ENCODE measurements at places on chromosomes 5 and 9.

DNA sequence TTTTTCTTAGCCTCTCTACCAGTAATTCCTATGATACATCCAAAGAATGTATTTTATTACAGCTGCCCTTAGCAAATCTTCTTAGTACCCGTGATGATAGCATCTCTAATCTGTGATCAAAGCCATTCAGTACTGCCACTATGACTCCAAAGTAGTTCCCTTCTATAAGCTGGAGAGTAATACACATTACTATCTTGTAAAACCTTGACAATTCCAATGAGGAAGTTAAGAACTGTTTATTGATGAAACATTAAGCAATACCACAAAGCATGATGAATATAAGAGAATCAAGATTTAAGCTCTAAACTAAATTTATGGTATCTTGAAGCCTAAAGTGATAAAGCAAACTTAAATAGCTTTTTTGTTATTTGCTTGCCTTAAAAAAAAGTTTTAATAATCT lies 86.1 kb downstream of the SMIM23 start:
- DNase-seq, result no peak

DNA sequence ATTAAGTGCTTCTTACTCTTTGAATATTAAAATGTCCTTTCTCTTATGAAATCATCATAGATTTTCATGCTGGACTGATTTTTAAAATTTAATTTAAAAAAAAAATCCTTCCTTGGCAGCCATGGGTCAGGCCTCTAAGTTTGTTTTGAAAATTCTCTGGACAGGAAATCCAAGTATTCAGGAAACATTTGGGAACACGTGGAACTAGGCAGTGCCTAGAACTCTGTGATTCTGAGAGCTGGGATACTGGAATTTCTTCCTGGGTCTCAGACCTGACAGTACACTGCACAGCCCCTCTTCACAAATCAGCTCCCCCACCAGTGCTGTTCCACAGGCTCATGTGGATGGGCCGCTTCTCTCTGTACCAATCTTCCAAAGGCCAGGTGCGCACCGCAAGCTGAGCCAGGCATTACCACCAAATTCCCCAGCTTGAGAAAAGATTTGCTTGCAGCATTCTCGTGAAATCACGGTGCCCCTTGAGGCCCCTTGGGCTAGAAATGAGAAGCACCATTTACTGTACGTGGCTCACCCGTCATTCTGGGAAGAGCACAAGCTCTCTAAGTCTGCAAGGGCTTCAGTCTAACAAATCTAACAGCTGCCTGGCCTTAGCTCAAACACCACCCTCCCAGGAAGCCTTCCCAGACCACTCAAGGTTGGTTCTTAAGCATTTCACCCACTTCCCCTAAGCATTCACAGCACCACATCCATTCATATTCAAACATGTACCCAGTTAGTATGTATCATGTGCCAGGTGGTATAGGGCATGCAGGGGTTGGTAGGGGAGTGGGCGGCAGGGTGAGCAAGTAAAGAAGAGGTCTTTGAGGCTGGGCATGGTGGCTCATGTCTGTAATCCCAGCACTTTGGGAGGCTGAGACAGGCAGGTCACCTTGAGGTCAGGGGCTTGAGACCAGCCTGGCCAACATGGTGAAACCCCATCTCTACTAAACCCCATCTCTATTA lies 26.5 kb downstream of the B4GALT1 start:
- DNase-seq, result no peak

DNA sequence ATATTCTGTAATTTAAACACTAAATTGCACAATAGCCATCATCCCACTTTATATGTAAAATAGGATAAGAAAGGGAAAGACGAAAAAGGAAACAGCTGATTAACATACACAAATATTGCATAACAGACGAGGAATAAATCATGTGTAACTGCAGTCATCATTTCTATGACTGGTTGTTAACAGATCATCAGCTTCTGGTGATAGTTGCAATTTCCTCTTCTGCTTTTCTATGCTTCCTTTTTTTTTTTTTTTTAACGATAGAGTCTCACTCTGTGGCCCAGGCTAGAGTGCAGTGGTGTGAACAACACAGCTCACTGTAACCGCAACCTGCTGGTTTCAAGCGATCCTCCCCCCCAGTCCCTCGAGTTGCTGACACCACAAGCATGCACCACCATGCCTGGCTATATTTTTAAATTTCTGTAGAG lies 22.5 kb upstream of the JAKMIP2 start:
- DNase-seq, result no peak

GRCh38 chr5:149618581-149619248 lies 37.4 kb downstream of the ARHGEF37 start:
- DNase-seq, result no peak

- DNase-seq, result no peak
Measured at GRCh38 chr9:70101265-70101664, 57.6 kb downstream of the MAMDC2 start.
